Subcutaneous preadipocyte (primary cell): ENCODE measurements at places on chromosomes 12 and 14. TPM values are rescaled to one million over a fixed set of nuclear protein-coding genes. Genes with fewer than 3 reads are reported as not detected.

The RASSF8 gene
- total RNA-seq, result 69.4 and 118 TPM in 2 replicates

The KRT86 gene
- total RNA-seq, result not detected in 2 replicates

The LMNTD1 gene
- total RNA-seq, result 1.4 TPM in 1 of 2 replicates, not detected in the other

The RFX4 gene
- total RNA-seq, result not detected in 2 replicates

The CD163L1 gene
- total RNA-seq, result under 0.01 and 0.73 TPM in 2 replicates

The ADAM20 gene
- 0.78 and 1.1 TPM in 2 replicates for total RNA-seq

The FAM181A gene
- not detected in 2 replicates for total RNA-seq

The ESRRB gene
- 0.37 TPM in 1 of 2 replicates, not detected in the other for total RNA-seq

The EMP1 gene
- total RNA-seq, result 198 and 210 TPM in 2 replicates

The IL22 gene
- not detected in 2 replicates for total RNA-seq

The KLRK1 gene
- not detected in 2 replicates for total RNA-seq

The MEG3 gene
- 166 and 169 TPM in 2 replicates for total RNA-seq

The TMEM179 gene
- total RNA-seq, result not detected in 2 replicates

The MYO1H gene
- not detected in 2 replicates for total RNA-seq
